ENCODE measurements at places on chromosomes 3 and 15.

GRCh38 chr3:149585401-149585726 is 72.5 kb downstream of the WWTR1 start:
- H3K4me1 ChIP-seq: peaks cover 4% of the 10 kb centered on the region
- no peak overlapping the region for H3K4me3 ChIP-seq
- no peak overlapping the region for H3K27ac ChIP-seq
- H3K36me3 ChIP-seq: no peaks in the 10 kb centered on the region

DNA sequence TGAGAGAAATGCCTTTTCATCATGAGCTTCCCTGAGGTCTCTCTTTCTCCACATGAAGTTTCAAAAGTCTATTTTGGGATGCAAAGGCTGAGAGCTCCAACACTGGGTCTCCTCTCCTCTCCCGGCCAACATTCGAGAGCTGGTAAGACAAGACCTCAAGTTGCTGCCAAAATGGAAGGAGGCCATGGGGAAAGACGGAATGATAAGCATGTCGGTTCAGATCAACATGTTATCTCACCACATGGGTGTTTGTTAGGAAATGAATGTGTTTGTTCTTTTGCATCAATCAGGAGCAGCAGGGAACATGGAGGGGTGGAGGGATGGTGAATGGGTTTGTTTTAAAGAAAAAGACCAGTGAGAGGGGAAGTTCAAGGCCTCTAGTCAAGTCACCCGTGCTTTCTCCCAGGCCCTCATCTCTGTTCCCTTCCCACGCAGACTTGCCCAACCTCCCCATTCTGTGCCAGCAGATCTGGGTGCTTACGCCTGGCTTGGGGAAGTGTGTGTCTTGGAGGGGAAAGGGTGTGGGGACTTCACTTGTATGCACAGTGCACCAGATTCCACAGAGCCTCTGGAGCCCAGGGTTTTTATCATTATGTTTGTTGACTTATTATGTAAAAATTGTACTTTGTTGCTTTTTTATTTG is 23.5 kb upstream of the ATP10A start:
- H3K27ac ChIP-seq: no peak overlapping the region
- no peak for DNase-seq
- H3K27me3 ChIP-seq: no peaks in the 10 kb centered on the region
- H3K4me3 ChIP-seq: no peak overlapping the region
- H3K36me3 ChIP-seq: no peaks in the 10 kb centered on the region
- no peaks in the 10 kb centered on the region for H3K4me1 ChIP-seq

DNA sequence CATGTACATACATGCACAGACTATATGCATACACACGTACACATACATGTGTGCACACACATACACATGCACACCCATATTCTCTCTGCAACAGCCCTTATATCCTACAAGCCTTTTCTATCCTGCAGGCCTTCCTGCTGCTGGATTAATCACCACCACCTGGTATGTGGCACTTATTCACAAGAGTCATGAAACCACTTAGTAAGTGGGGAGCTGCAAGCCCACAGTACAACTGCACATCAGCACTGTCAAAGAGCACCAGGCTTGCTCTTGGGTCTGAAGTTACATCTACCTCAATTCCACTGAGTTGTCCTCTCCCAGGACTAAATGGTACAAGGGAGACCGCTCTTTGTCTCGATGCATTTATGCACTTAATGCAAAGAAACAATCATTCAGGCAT is 233.2 kb downstream of the KLF13 start:
- no peak overlapping the region for H3K4me3 ChIP-seq
- no peak overlapping the region for H3K27ac ChIP-seq
- no peaks in the 10 kb centered on the region for H3K36me3 ChIP-seq
- no peaks in the 10 kb centered on the region for H3K27me3 ChIP-seq
- no peak for DNase-seq

- H3K4me3 ChIP-seq: no peak overlapping the region
- H3K27me3 ChIP-seq: peaks cover 2% of the 10 kb centered on the region
- H3K4me1 ChIP-seq: peaks cover 7% of the 10 kb centered on the region
- no peak overlapping the region for H3K27ac ChIP-seq
- H3K36me3 ChIP-seq: no peaks in the 10 kb centered on the region
- no peak for DNase-seq
Measured at GRCh38 chr3:126679831-126680666, 24.0 kb upstream of the CHCHD6 start.

GRCh38 chr3:138845771-138846173 is 11.0 kb upstream of the PIK3CB start:
- no peak for DNase-seq
- no peaks in the 10 kb centered on the region for H3K36me3 ChIP-seq
- H3K4me1 ChIP-seq: peaks cover 14% of the 10 kb centered on the region
- H3K27ac ChIP-seq: no peak overlapping the region

- H3K36me3 ChIP-seq: no peaks in the 10 kb centered on the region
- no peak overlapping the region for H3K4me3 ChIP-seq
- H3K27ac ChIP-seq: no peak overlapping the region
Measured at GRCh38 chr3:31724651-31725050, 191.9 kb downstream of the STT3B start.

DNA sequence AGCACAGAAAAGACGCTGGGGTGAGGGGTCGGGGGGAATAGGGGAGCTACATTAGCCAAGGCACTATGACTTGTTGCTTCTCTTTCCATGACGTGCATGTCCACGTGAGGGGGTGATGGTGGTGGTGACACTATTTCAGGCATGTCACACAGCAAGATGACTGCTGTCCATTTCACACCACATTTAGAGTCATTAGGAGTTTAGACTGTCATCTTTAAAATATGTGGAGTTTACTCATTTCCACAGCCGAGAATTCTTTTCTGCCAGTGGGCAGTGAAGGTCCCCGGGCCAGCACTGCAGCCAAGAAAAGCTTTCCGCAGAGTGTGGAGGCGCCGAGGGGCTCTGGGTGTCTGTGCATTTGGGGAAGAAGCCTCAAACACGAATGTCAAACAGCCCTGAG is 954 bp upstream of the DGKG start:
- H3K4me3 ChIP-seq: no peak overlapping the region
- H3K27ac ChIP-seq: no peak overlapping the region
- DNase-seq: no peak
- H3K27me3 ChIP-seq: peaks cover 37% of the 10 kb centered on the region
- no peaks in the 10 kb centered on the region for H3K36me3 ChIP-seq
- H3K4me1 ChIP-seq: no peaks in the 10 kb centered on the region

DNA sequence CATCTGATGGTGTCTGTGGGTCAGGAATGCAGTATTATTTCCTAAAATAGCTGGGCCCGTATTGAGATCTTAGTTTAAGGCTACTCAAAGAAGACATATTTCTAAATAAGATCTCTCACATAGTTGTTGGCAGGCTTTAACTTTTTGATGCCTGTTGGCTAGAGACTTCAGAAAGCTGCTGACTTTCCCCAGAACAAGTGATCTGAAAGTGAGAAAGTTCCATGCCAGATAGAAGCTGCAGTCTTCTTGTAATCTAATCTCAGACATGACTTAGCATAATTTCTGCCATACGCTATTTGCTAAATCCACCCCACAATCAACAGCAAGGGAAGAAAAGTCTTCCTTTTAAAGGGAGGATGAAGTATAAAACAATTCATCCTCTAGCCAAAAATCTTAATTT is 867.1 kb downstream of the IGSF11 start:
- no peaks in the 10 kb centered on the region for H3K4me1 ChIP-seq
- no peak for DNase-seq
- H3K27ac ChIP-seq: no peak overlapping the region
- H3K36me3 ChIP-seq: no peaks in the 10 kb centered on the region

GRCh38 chr3:155391104-155391503 is 97.6 kb upstream of the STRIT1 start:
- H3K36me3 ChIP-seq: no peaks in the 10 kb centered on the region
- H3K4me1 ChIP-seq: 0 out of 2 replicates have a peak, but pooled peaks cover 2% of the 10 kb centered on the region
- DNase-seq: no peak
- H3K27ac ChIP-seq: no peak overlapping the region

- no peaks in the 10 kb centered on the region for H3K36me3 ChIP-seq
- no peak within 1 kb of the TSS for H3K27ac ChIP-seq
- peak within 1 kb of the TSS; percentile 42 for H3K4me3 ChIP-seq
- peaks cover 15% of the 10 kb centered on the region for H3K27me3 ChIP-seq
Measured at GRCh38 chr3:139935016-139935865, at the start of gene CLSTN2. TSS of gene CLSTN2 (plus strand) at chr3:139935185.

- no peaks in the 10 kb centered on the region for H3K36me3 ChIP-seq
- no peak overlapping the region for H3K4me3 ChIP-seq
- no peak overlapping the region for H3K27ac ChIP-seq
- no peak for DNase-seq
Measured at GRCh38 chr3:127740136-127740915, 67.6 kb downstream of the ABTB1 start.

GRCh38 chr3:139695007-139695406 is 17.2 kb upstream of the NMNAT3 start:
- H3K4me1 ChIP-seq: no peaks in the 10 kb centered on the region
- H3K27ac ChIP-seq: no peak overlapping the region
- no peaks in the 10 kb centered on the region for H3K27me3 ChIP-seq
- no peaks in the 10 kb centered on the region for H3K36me3 ChIP-seq
- no peak for DNase-seq

- H3K36me3 ChIP-seq: no peaks in the 10 kb centered on the region
- H3K4me1 ChIP-seq: no peaks in the 10 kb centered on the region
- no peak for DNase-seq
- no peaks in the 10 kb centered on the region for H3K27me3 ChIP-seq
- no peak overlapping the region for H3K27ac ChIP-seq
Measured at GRCh38 chr15:77409259-77410156, 10.4 kb downstream of the PEAK1 start.

- H3K4me1 ChIP-seq: 0 out of 2 replicates have a peak, but pooled peaks cover 2% of the 10 kb centered on the region
- no peaks in the 10 kb centered on the region for H3K27me3 ChIP-seq
- H3K27ac ChIP-seq: no peak overlapping the region
- DNase-seq: no peak
- H3K36me3 ChIP-seq: no peaks in the 10 kb centered on the region
- no peak overlapping the region for H3K4me3 ChIP-seq
Measured at GRCh38 chr3:13263770-13264467, 156.2 kb downstream of the NUP210 start.

- H3K36me3 ChIP-seq: no peaks in the 10 kb centered on the region
- DNase-seq: no peak
Measured at GRCh38 chr3:195087328-195087727, 183.6 kb downstream of the XXYLT1 start.

- DNase-seq: no peak
- H3K4me1 ChIP-seq: no peaks in the 10 kb centered on the region
- no peak overlapping the region for H3K4me3 ChIP-seq
Measured at GRCh38 chr15:50390554-50391264, 33.5 kb upstream of the USP8 start.

- no peaks in the 10 kb centered on the region for H3K27me3 ChIP-seq
- no peak overlapping the region for H3K27ac ChIP-seq
- no peaks in the 10 kb centered on the region for H3K4me1 ChIP-seq
- no peak for DNase-seq
Measured at GRCh38 chr15:91320101-91320500, 220.0 kb downstream of the SV2B start.

DNA sequence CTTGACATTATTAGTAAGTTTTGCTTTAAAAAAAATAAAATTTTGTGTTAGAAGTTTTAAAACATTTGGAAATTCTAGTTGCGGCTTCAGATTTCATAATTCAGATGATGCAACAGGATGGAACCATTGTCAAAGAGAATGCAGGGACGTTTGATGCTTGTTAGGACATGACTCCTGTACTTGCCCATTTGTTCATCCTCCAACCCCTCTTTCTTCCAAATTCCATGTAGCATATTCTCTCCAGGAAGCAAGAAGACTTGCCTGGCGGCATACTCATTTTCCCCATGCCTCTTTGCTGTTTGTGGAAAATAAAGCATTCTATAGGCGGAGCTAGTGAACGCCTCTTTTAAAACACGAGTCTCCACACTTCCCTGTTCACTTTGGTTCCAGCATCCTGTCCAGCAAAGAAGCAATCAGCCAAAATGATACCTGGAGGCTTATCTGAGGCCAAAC is at the start of gene CSTA:
Gene CSTA, plus strand, starts transcription at position 378 of the 453 bp plus-strand sequence. Its CDS starts 45 bp downstream, at position 423.
- H3K4me3 ChIP-seq: no peak within 1 kb of the TSS
- no peaks in the 10 kb centered on the region for H3K36me3 ChIP-seq
- no peaks in the 10 kb centered on the region for H3K4me1 ChIP-seq
- no peaks in the 10 kb centered on the region for H3K27me3 ChIP-seq
- H3K27ac ChIP-seq: no peak within 1 kb of the TSS

DNA sequence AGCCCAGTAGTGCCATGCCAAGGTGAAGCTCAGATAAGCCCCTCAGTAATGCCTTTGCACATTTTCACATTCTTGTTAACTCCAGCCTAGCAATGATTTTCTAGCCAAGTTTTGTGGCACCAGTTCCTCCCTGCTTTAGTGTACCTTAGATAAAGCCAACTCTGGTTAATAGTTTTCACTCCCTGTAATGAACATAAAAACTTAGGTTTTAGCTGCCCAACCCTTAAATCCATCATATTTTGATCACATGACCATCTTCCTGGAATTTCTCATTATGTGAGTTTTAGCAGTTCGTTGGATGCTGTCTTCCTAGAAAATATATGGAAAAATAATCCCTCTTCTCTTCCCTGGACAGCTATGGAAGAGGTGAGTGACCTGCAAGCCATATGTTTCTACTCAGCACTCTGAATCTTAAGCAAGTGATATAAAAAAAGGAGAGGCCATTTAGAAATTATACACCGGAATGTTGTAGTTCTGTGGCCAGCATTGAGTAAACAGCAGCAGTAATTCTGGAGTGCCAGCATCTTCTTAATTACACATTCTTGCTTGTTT is 62.2 kb upstream of the P2RY1 start:
- no peaks in the 10 kb centered on the region for H3K27me3 ChIP-seq
- H3K27ac ChIP-seq: no peak overlapping the region
- DNase-seq: no peak
- H3K36me3 ChIP-seq: no peaks in the 10 kb centered on the region

DNA sequence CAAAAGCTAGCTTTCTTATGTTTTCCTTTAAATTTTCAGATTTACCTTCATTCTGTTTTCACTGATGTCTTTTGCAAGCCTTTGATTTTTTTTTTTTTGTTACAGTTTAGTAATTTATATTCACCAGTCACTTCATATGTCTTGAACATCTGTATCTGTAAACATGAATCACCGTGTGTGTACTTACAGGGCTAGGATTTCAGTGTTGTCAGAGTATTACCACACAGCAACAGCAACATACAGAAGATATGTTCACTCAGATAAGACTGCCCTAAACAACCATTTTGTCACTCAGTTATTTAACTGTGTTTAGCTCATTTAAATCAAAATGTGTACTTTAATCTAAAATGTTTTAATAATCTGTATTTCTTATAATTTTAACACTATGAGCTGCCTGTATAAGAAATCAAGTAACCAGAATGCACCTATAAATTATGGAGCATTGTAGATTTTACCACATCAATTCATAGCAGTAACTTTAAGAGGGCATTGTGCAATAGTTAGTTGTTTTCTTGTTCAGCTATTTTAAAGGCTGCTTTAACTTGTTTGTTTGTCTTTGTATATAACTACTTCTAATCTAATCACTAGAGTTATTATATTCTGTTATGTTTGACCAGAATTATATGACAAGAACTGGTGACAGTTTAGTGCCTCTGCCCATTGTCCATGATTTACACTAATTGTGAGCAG is 50.4 kb downstream of the GHSR start:
- H3K4me1 ChIP-seq: no peaks in the 10 kb centered on the region
- H3K27me3 ChIP-seq: no peaks in the 10 kb centered on the region
- no peak overlapping the region for H3K27ac ChIP-seq
- H3K4me3 ChIP-seq: no peak overlapping the region
